ENCODE measurements at places on chromosomes 16 and 17. TPM values are rescaled to one million over a fixed set of nuclear protein-coding genes. Genes with fewer than 3 reads are reported as not detected.

CCDC92B gene
- total RNA-seq = 0.22 TPM

AANAT gene
- 0.21 TPM for total RNA-seq

PRR15L gene
- 0.15 TPM for total RNA-seq

CACNG5 gene
- 0.21 TPM for total RNA-seq

SIAH1 gene
- 14.5 TPM for total RNA-seq

KCNG4 gene
- total RNA-seq = not detected

TPSD1 gene
- not detected for total RNA-seq

PYCARD gene
- total RNA-seq = 45.4 TPM

CCT6B gene
- 1.9 TPM for total RNA-seq

CDH1 gene
- total RNA-seq = 4.2 TPM

SALL1 gene
- 0.28 TPM for total RNA-seq

MNT gene
- 15.7 TPM for total RNA-seq

C16orf46 gene
- total RNA-seq = 0.85 TPM

SLC16A13 gene
- total RNA-seq = 8.0 TPM

RANGRF gene
- 50.8 TPM for total RNA-seq

SLC38A8 gene
- total RNA-seq = not detected
